Mesothelial cell of epicardium (in vitro differentiated cells): ENCODE measurements at places on chromosomes 2 and 18. TPM values are rescaled to one million over a fixed set of nuclear protein-coding genes. Genes with fewer than 3 reads are reported as not detected.

Gene AQP12A
- not detected in 3 replicates for total RNA-seq

Gene GNLY
- total RNA-seq: 0.43 TPM in 1 of 3 replicates, not detected in the others

Gene SPIRE1
- 24.2 to 27.4 TPM (median 25.1 TPM) in 3 replicates for total RNA-seq

Gene STAT4
- total RNA-seq: 1.9 to 2.9 TPM (median 2.4 TPM) in 3 replicates

Gene ATL2
- total RNA-seq: 73.7 to 77.3 TPM (median 75.3 TPM) in 3 replicates

Gene SRD5A2
- total RNA-seq: not detected in 3 replicates

Gene AOX1
- total RNA-seq: 1.6 to 2.4 TPM (median 2.2 TPM) in 3 replicates

Gene DAW1
- not detected in 3 replicates for total RNA-seq

Gene PLCD4
- total RNA-seq: 1.0 to 1.5 TPM (median 1.3 TPM) in 3 replicates

DNA sequence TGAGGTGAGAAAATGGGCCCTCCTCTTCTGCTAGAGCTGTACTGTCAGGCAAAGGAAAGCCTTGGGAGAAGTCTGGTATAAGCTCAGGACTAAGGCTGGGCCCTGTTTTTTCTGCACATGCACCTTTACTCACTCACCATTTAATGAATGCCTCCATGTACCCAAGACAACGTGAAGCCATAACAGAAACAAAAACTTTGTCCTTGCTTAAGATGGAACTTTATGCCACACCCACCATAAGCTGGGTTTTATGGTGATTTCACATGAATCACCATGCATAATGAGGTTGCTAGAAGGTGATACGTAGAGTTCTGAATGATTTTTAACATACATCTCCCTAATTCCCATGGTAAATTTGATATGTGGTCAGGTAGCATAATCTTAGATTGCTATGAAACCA lies 63.7 kb upstream of the CYP26B1 start:
- H3K27ac ChIP-seq: peak overlapping the region; percentile 95
- no peaks in the 10 kb centered on the region for H3K27me3 ChIP-seq
- DNase-seq: no peak
- H3K36me3 ChIP-seq: peaks cover 6% of the 10 kb centered on the region
- peaks cover 75% of the 10 kb centered on the region for H3K4me1 ChIP-seq
- no peak overlapping the region for H3K4me3 ChIP-seq

- no peak overlapping the region for H3K4me3 ChIP-seq
- no peak for DNase-seq
- H3K27ac ChIP-seq: no peak overlapping the region
- peaks cover 10% of the 10 kb centered on the region for H3K27me3 ChIP-seq
Observed at GRCh38 chr18:37409878-37410277, 155.7 kb downstream of the CELF4 start.

DNA sequence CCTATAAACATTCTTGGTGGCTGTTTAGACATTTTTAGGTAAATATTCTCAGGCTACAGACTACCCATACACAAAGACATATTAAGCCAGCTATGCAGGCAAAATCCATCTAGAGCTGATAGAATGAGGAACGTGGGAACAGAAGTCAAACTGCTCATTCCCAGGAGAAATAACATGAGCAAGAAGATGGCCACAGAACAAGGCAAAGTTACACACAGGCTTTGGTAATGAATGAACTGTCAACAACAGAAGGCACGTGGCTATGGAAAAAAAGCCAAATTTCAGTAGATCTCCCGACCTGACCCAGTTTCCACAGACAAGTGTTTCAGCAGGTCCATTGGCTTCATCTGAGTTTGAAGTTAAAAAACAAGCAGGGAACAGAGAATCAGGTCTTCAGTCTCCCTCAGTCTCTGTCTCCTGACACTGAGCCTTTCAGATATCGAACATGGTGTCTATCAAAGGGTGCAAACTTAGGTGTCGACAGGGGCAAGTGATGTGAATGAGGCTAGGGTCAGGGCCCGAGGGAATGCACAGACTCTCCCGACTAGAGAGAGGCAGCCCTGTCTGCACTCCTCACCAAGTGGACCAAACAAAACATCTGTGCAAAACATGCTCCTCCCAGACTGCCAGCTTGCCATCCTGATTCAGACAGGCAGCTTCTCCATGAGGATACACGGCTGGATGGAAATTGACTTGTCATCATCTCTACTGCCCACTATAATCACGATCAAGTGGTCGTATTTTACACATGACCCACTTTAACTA lies 25.9 kb downstream of the SIGLEC15 start:
- peaks cover 35% of the 10 kb centered on the region for H3K36me3 ChIP-seq
- H3K27ac ChIP-seq: no peak overlapping the region
- H3K4me1 ChIP-seq: peaks cover 6% of the 10 kb centered on the region
- DNase-seq: no peak
- no peaks in the 10 kb centered on the region for H3K27me3 ChIP-seq
- no peak overlapping the region for H3K4me3 ChIP-seq

DNA sequence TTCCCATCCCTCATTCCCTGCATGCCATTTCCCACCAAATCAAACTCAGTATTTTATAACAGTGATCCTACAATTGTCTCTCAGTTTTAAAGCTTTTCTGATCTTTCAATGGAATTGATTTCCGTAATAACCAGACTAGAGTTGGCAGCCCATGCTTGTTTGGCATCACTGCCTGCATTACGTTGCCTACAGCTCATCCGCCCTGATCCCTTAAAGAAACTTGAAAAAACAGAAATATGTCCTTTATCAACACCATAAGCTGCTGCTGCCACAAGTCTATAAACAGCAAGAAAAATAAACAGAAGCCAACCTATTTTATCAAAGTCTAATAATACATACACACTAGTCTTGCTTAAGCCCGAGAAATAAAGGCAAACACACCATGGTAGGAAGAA lies 331.0 kb downstream of the METTL4 start:
- no peaks in the 10 kb centered on the region for H3K36me3 ChIP-seq
- no peak overlapping the region for H3K4me3 ChIP-seq
- no peak overlapping the region for H3K27ac ChIP-seq
- peaks cover 44% of the 10 kb centered on the region for H3K4me1 ChIP-seq
- no peak for DNase-seq

DNA sequence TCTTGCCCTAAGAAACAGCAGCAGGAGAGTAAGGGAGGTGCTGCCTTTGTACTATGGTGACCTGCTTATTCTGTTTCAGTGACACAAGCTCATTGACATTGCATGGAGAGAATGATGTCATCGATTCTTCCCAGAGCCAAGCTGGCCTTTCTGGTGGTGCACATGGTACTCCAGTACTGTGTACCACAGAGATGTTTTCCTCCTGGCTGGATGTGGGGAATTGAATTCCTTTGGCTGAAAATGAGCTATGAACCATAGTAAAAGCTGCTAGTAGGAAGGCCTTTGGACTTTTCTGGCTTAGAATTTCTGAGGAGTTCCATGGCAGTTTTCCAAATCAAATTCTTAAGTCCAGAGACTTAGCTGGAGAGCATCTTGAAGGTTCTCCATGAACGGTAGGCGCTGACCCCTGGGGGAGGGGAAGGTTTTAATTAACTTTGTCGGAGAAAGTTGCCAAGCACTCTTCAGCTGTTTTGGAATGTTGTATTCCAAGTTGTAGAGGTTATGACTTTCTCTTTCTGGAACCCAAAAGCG lies 17.1 kb upstream of the B3GNT2 start:
- H3K4me1 ChIP-seq: no peaks in the 10 kb centered on the region
- H3K36me3 ChIP-seq: no peaks in the 10 kb centered on the region
- no peaks in the 10 kb centered on the region for H3K27me3 ChIP-seq
- DNase-seq: no peak

GRCh38 chr2:148944536-148944935 lies 69.5 kb downstream of the KIF5C start:
- no peak overlapping the region for H3K4me3 ChIP-seq
- DNase-seq: no peak
- H3K27me3 ChIP-seq: no peaks in the 10 kb centered on the region
- no peaks in the 10 kb centered on the region for H3K36me3 ChIP-seq

DNA sequence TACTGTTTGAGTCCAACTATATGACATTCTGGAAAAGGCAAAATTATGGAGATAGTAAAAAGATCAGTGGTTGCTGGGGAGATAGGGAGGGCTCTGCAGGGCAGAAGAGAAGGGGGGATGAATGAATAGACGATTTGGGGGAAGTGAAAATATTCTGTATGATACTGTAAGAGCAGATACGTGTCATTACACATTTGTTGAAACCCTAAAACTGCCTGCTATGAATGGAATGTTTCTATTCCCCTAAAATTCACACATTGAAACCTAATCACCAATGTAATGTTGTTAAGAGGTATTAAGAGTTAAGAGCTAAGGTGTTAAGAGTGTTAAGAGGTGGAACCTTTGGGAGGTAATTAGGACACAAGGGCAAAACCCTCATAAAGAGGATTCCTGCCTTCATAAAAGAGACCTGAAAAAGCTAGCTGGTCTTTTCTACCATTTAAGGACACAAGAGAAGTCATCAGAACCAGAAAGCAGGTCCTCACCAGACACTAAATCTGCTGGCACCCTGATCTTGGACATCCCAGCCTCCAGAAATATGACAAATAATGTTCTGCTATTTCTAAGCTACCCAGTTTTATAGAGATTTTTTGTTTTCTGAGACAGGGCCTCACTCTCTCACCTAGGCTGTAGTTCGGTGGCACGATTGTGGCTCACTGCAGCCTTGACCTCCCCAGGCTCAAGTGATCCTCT lies 76.2 kb downstream of the ATAD2B start:
- DNase-seq: no peak
- peaks cover 17% of the 10 kb centered on the region for H3K36me3 ChIP-seq
- H3K27me3 ChIP-seq: no peaks in the 10 kb centered on the region

GRCh38 chr2:36002941-36003340 lies 352.6 kb upstream of the CRIM1 start:
- H3K27ac ChIP-seq: no peak overlapping the region
- H3K36me3 ChIP-seq: no peaks in the 10 kb centered on the region
- H3K27me3 ChIP-seq: no peaks in the 10 kb centered on the region
- no peak for DNase-seq
- peaks cover 3% of the 10 kb centered on the region for H3K4me1 ChIP-seq

- H3K36me3 ChIP-seq: no peaks in the 10 kb centered on the region
- no peak for DNase-seq
- no peak overlapping the region for H3K27ac ChIP-seq
- H3K4me3 ChIP-seq: no peak overlapping the region
Observed at GRCh38 chr2:29296585-29296984, 181.4 kb downstream of the CLIP4 start.

GRCh38 chr2:136787970-136788369 lies 22.6 kb downstream of the THSD7B start:
- no peak overlapping the region for H3K27ac ChIP-seq
- H3K27me3 ChIP-seq: peaks cover 44% of the 10 kb centered on the region
- H3K4me1 ChIP-seq: no peaks in the 10 kb centered on the region
- no peaks in the 10 kb centered on the region for H3K36me3 ChIP-seq

GRCh38 chr2:4465671-4466070 lies 762.3 kb downstream of the DCDC2C start:
- H3K4me1 ChIP-seq: no peaks in the 10 kb centered on the region
- H3K27me3 ChIP-seq: peaks cover 4% of the 10 kb centered on the region
- no peaks in the 10 kb centered on the region for H3K36me3 ChIP-seq
- no peak overlapping the region for H3K4me3 ChIP-seq

DNA sequence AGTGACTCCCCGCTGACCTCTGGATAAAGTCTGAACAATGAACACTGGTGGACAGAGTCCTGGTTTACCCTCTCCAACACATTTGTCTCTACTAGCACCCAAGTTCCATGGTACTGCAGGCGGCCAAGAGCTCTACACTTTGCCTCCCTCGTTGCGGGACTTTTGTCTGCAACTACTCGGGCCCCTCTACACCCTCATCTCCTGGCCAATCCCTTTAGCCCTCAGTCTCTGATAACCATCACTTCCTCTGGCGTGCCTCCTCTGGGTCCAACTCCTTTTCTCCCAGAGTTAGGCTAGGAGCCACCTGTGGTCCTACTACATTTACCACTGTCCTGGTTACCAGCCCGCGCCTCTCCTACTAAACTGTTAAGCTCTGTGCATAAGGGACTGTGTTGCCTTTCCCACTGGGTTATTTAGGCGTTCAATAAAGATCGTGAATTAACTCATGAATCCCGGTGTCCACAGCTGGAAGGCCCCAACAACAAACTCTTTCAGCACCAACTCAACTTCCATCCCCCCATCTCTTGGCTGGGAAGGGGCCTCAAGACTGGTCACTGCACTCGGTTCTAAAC lies 757 bp downstream of the HDHD2 start:
- peaks cover 25% of the 10 kb centered on the region for H3K4me1 ChIP-seq
- peaks cover 5% of the 10 kb centered on the region for H3K36me3 ChIP-seq
- DNase-seq: peak; percentile 39
- H3K27ac ChIP-seq: peak overlapping the region; percentile 99
- H3K27me3 ChIP-seq: no peaks in the 10 kb centered on the region

GRCh38 chr18:74541703-74542555 lies 7.6 kb downstream of the CNDP1 start:
- H3K27me3 ChIP-seq: peaks cover 2% of the 10 kb centered on the region
- H3K27ac ChIP-seq: peak overlapping the region; percentile 86
- peaks cover 30% of the 10 kb centered on the region for H3K4me1 ChIP-seq
- H3K36me3 ChIP-seq: peaks cover 4% of the 10 kb centered on the region

GRCh38 chr2:235444101-235444597 lies 49.7 kb upstream of the AGAP1 start:
- no peaks in the 10 kb centered on the region for H3K36me3 ChIP-seq
- H3K27ac ChIP-seq: no peak overlapping the region
- peaks cover 6% of the 10 kb centered on the region for H3K27me3 ChIP-seq
- DNase-seq: no peak
- H3K4me3 ChIP-seq: no peak overlapping the region

DNA sequence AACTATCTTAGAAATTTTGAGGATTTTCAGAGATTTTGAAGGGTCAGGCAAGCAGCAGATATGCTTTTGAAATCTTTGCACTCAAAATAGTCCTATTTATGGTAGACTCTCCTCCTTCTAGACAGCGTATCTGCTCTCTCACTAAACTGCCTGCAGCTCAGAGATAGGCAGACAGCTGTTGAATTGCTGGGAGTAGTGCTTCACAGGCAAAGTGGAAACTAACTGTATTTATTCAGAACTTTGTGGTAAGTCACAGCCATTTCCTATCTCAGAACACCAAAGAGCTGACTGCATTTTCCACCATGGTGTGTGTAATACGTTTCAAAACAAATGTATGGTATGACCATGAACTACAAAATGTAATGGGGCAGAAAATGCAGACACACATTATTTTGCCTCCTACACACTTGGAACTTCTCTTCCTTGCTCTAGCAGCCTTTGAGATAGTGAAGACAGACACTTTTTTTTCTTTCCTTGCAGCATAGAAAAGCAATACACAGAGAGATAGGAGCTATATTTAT lies 352.4 kb downstream of the LRP1B start:
- H3K36me3 ChIP-seq: no peaks in the 10 kb centered on the region
- H3K4me3 ChIP-seq: no peak overlapping the region
- H3K27me3 ChIP-seq: peaks cover 7% of the 10 kb centered on the region
- peaks cover 6% of the 10 kb centered on the region for H3K4me1 ChIP-seq

- peaks cover 2% of the 10 kb centered on the region for H3K27me3 ChIP-seq
- no peak overlapping the region for H3K27ac ChIP-seq
- no peak for DNase-seq
- no peak overlapping the region for H3K4me3 ChIP-seq
Observed at GRCh38 chr18:7334973-7335568, 104.2 kb downstream of the LRRC30 start.
